CD4-positive, alpha-beta T cell treated with Interleukin-2 at 100 ng/mL for 4 hours (primary cell): ENCODE measurements at places on chromosomes 7 and 10.
A peak's percentile ranks its signal among the peaks of the same experiment; 100 is the strongest.

- peak; percentile 18 for DNase-seq
Measured at GRCh38 chr10:89837165-89838043, 136.0 kb downstream of the KIF20B start.

GRCh38 chr7:102291916-102292267 is 5.2 kb downstream of the SH2B2 start:
- no peak for DNase-seq

- no peak for DNase-seq
Measured at GRCh38 chr10:28903063-28903462, 225.7 kb downstream of the BAMBI start.

GRCh38 chr7:92695308-92696261 is 105.4 kb upstream of the FAM133B start:
- no peak for DNase-seq

DNA sequence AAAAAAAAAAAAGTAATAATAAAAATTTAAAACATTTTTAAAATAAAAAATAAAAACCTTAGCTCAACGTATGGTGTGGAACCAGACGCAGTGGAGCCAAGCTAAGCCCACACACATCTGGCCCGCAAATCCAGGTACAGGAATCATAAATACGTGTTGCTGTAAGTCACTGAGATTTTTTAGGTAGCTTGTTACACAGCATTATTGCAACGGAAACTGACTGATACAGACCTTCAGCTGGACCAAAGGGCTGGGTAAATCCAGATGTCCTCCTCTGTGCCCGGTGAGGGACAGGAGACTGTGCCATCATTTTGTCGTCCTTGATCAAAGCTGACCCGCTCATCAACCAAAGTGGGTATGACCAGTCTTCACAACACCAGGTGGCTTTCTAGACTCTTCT is 104.9 kb downstream of the TMEM130 start:
- DNase-seq = no peak

GRCh38 chr10:1308173-1308961 is 252.2 kb downstream of the WDR37 start:
- DNase-seq = no peak

GRCh38 chr10:105950410-105950809 is 1214.1 kb downstream of the SORCS1 start:
- DNase-seq = peak; percentile 13

DNA sequence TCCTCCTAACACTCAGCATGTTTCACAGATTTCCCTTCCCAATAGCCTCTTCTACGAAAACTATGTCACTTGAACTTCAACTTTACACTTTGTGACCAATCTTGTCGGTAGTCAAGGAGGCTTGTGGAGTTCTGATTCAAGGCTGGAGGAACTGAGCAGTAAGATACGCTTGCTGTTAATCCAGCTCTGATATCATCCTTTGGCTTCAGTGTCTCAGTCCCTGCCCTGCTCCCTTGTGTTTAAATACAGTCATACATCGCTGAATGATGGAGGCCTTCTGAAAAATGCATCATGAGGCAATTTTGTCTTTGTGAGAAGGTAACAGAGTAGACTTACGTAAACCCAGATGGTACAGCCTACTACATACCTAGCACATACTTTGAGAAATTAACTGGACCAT is 173.6 kb downstream of the RNF133 start:
- DNase-seq = no peak

- no peak for DNase-seq
Measured at GRCh38 chr10:131963811-131964210, 17.9 kb downstream of the BNIP3 start.

DNA sequence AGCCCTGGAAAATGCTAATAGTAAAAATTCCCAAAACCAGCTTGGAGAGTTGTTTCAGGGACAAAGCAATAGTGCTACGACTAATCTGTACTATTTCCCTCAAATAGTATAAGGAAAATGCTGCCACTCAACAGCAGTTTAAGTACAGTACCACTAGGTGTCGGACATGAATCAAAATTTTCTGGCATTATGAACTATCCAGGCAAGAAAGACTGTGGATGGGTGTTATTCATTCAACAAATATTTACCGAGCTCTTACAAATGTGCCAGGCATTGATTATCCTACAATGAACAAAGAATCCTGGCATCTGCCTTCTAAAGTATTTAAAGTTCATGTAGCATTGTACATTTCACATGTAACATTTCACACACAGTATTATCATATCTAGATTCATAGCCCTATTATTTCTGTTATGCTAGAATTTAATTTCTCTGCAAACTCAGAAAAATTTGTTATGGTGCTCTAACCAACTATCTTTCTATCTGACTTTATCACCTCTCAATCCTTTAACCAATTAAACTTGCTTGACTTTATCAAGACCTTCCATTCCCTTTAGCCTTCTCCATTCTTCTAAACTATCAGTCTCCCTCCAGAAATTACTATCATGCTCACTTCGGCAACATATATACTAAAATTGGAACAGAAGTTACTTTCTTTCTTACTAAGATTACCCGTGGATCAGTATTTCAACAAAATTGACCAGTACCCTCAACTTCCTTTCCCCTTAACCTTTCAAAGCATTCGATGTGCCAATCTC is 80.6 kb downstream of the ARHGAP21 start:
- DNase-seq = peak; percentile 64

DNA sequence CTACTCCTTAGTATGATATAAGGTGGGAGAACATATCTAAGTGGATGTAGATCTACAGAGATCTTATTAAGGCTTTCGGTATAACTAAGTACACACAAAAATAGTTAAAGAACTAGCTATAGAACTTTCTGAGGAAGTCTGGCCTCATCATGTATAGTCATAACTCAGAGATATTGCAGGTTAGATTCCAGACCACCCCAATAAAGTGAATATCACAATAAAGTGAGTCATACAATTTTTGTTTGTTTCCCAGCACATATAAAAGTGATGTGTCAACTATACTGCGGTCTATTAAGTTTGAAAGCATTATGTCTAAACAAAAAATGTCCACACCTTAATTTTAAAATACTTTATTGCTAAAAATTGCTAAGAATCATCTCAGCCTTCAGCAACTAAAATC is 24.7 kb upstream of the SEMA3A start:
- no peak for DNase-seq

DNA sequence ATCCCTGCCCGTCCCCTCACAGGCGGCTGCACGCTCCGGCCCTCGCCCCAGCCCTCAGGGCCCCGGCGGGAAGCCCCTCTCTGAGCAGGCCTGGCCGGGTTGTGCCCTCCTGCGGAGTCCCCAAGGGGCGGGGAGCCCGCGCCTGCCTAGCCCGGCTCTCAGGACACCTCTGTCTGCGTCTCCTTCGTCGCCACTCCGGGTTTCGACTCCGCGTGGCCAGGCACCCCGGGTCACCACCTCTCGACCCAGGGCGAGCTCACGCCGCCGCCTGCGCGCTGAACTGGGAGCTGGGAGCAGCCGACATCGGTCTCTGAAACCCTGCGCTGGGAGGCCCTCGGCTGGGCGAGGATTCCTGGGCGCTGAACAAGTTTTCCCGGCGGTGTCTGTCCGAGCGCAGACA is 6.2 kb upstream of the OGDHL start:
- DNase-seq = no peak

DNA sequence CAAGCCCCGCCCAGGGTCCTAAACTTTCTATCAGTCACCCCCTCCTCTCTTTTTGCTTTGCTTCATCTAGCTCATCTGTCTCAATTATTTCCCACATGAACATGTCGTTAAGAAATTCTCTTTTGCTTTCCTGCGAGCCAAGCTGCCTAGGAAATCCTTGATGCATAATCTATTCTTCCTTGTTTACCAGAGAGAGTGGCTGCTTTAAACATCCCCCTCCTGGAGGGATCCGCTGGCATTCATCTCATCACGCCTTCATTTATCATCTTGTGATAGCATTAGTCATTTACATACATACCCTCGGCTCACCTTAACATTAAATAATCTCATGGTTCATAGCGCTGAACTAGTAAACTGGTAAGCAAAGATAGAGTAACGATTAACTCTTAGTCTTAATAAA is 96.7 kb downstream of the ANK3 start:
- no peak for DNase-seq
